ENCODE measurements at places on chromosomes 2 and 18.

- DNase-seq: no peak
Measured at GRCh38 chr2:38142627-38143026, 66.7 kb upstream of the CYP1B1 start.

DNA sequence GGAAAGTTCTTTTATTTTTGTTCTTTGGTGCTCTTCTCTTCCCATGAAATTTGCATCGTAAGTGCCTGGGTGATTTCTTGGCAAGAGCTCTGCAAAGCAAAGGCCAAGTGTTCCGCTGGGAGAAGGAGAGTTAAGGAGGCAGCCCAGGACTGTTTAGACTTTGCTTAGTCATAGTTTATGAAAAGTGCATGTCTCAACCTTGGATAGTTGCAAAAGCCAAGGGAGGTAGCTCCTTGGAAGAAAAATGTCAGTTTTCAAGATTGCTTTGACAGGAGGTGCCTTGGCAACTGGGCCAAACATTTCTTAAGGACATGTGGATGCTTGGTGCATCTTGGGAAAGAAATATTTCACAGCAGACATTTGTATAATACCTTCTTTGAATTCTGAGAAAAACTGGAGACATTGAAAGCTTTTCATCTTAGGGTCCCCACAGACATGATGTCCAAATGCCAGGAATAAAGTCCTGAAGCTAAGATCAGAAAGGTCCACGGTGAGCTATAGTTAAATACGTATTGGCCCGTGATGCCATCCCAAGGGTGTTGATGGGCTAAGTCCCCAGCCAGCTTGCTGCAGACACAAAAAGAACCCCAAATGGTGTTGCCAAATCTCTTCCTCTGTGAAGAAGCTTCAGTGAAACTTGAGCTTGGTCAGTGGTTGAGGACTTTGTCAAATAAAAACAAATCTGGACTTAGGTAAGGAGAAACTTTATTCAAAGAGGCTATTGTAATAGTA is 96.3 kb upstream of the THUMPD2 start:
- no peak for DNase-seq

GRCh38 chr2:187171318-187171717 is 276.7 kb downstream of the CALCRL start:
- no peak for DNase-seq

GRCh38 chr2:120541553-120541932 is 194.1 kb upstream of the GLI2 start:
- no peak for DNase-seq

DNA sequence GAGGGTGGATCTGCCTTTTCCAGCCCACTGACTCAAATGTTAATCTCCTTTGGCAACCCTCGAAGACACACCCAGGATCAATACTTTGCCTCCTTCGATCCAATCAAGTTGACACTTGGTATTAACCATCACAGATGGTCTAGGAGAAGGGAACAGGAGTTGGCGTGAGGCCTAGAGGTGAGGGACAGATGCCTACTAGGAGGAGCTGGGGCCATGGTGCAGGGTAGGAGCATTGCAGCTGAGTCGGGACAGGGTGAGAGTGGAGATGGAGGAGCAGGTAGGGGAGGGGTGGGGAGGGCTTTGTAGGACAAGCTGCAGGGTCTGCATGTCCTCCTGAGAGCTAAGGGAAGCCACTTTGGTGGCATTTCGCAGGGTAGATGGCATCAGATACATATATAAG is 140.0 kb downstream of the VAPA start:
- no peak for DNase-seq

DNA sequence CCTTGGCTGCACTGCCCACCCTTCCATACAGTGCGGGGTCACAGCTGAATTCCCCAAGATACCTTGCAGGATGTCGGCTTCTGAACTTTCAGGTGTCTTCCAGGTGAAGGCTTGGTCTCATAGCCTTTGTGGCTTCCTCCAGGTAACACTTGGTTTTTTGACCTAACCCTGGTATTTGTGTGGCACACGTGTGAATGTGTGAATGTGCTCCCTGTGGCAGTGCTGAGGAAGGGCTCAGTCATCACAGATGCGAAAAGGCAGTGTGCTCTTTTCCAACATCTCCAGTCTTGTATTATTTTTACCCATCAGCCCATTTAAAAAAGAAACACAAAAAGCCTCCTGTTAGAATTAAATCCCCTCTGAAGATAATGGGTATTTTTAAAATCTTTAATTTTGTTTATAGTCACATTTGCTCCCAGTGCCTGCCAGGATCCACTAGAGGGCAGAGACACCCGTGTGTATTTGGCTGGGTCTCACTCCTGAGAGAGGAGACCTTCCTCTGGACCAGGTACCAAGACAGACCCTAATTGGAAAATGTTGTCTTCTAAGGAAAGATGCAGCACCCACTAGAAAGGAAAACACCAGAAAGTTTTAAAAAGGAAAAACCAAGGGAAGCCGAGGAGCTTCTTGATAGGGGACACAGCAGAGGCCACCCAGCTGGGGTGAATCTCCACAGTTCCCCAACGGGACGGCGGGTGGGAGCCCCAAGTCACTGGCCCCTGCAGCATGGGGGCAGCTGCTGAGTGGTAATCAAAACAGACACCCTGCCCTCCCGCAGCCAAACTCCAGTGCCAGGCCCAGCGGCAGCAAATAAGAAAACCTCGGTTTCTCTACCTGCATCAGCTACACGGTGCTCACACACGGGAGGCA is 27.7 kb downstream of the FAM110C start:
- peak; percentile 39 for DNase-seq

- DNase-seq: no peak
Measured at GRCh38 chr2:14778015-14778414, 145.5 kb downstream of the LRATD1 start.

DNA sequence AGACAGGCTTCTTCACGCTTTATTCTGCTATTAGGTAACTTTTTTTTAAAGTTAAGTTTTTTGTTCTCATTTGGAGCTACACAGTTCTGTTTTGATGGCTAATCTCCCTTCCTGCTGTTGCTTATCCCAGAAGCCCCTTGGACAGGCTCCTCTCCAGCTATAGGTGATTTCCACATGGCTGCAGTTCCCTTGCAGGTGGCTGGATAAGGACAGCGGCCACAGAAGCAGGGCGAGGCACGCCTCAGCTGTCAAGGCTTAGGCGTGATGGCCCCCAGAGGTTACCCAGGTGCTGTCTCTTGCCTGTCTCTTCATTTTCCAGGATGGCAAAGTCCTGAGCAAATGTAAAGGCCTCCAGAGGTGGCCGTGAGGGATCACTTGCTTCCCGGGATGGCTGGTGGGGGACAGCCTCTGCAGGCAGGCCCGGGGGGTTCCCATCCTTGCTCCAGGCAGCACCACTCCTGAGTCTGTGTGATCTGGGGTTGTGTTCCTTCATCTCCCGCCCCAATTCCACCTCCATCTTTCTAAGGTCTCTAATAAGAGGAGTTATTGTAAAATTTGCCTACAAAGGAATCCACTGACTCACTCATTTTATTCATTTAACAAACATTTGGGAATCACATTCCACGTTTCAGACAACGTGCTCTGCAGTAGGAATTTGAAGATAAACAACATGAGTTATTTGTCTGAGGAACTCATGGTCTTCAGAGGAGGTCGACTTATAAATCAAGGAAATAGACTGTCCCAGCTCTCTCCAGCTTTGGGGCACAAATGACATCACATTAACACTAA is 53.4 kb downstream of the NAPG start:
- DNase-seq: no peak

GRCh38 chr2:7904319-7904718 is 777.5 kb upstream of the ID2 start:
- DNase-seq: no peak

- DNase-seq: no peak
Measured at GRCh38 chr2:147689220-147689909, 155.5 kb upstream of the ACVR2A start.

- DNase-seq: no peak
Measured at GRCh38 chr2:67544286-67544685, 147.2 kb downstream of the ETAA1 start.

DNA sequence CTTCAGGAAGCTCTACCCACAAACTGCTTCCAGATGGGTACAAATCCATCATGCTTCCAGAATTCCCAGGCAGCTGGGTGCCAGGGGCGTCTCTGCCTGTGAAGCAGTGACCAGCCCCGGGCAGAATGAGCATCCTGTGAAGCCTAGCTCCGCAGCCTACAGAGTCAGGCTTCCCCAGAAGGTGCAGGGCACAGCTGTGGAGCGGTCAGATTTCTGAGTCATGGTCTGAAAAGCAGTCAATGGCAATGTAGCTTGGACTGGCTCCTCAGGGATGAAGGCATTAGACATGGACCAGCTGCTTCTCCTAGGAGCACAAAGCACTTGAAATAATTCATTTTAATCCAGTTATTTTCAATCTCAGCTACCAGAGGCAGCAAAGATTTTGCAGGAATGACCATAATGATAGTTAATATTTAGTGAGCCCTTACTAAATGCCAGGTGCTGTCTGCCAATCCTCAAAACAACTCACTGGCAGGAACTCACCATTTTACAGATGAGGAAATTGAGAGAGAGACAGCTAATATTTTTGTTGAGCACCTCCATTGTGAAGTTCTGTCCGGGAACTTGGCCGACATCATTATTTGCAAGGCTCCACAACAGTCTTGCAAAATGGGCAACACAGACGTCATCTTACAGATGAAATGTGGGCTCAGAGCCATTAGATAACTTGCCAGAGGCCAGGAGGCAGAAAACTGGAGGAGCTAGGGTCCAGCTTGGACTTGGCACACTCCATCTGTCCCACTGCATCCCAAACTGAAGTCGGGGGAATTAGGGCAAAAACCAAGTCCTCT is 31.7 kb downstream of the ACMSD start:
- DNase-seq: no peak

GRCh38 chr2:79832511-79833234 is 319.8 kb downstream of the CTNNA2 start:
- no peak for DNase-seq

DNA sequence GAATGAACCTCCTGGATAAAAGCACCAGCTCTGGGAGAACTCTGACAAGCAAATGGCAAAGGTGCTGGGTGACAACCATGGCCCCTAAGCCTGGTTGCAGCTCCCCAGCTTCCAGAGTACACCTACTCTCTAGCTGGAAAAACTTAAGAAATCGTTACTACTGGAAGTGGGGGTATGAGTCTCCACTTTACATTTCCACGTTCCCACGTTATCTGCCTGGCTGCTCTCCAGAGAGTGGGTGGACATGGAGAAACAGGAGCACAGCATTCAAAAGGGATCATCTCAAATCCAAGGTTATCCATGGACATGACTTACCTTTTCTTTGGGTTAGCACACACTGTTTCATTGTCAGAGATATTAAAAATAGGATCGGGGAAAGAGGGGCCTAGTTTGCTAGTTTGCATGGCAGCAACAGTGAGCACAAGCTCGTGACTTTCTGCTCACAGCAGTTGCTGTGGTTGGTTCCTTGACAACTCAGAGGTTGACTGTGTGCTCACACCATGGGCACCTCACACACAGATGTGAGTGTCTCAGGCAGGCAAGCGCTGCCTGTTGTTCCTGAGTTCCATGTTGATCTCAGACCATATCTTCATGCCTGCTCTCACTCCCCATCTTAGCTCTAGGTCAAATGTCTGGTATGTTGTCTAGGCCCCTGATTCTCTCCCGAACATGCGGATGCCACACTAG is 32.5 kb downstream of the PTPN18 start:
- DNase-seq: no peak

DNA sequence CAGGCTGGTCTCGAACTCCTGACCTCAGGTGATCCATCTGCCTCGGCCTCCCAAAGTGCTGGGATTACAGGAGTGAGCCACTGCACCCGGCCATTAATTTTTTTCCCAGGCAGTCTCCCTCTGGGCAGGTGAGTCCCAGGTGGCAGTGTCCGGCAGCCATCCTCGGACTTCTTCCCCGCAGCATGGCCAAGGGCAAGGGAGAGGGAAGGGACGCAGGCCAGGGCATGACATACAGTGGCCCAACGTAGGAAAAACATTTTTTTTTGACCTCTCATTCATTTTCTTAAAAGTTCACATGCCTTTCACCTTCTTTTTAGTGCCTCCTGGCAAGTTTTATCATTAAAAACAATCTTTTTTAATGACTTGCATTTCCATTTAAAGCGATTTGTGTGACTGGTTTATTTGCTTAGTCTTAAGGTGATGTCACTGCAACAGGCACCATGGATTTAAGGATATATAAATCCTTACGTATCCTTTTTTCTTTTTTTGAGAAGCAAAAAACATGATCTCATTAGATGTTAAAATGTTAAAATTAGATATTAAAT is 23.0 kb upstream of the ATOH8 start:
- DNase-seq: no peak

GRCh38 chr18:44079606-44080005 is 601.1 kb upstream of the SETBP1 start:
- peak; percentile 16 for DNase-seq

GRCh38 chr2:33230195-33230594 is 246.3 kb upstream of the RASGRP3 start:
- DNase-seq: no peak

GRCh38 chr2:30216157-30216556 is 15.2 kb upstream of the LBH start:
- no peak for DNase-seq

DNA sequence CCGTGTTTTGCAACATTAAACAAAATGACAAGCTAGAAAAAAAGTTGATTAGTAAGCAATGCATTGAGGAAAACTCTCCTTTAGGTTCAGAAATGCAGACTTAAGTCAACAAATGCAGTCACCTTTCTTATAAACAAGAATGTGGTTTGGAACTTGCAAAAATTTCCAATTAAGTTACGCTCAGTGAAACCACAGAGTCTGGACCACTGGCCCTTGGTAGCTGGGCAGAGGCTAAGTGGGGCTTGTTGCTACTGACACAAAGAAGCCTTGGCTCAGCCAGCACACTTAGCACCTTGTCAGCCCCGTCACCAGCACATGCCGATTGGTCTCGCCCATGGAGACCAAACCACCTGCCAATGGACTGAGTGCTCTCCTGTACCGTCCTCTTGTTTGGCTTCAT is 53.0 kb downstream of the SMIM21 start:
- no peak for DNase-seq

DNA sequence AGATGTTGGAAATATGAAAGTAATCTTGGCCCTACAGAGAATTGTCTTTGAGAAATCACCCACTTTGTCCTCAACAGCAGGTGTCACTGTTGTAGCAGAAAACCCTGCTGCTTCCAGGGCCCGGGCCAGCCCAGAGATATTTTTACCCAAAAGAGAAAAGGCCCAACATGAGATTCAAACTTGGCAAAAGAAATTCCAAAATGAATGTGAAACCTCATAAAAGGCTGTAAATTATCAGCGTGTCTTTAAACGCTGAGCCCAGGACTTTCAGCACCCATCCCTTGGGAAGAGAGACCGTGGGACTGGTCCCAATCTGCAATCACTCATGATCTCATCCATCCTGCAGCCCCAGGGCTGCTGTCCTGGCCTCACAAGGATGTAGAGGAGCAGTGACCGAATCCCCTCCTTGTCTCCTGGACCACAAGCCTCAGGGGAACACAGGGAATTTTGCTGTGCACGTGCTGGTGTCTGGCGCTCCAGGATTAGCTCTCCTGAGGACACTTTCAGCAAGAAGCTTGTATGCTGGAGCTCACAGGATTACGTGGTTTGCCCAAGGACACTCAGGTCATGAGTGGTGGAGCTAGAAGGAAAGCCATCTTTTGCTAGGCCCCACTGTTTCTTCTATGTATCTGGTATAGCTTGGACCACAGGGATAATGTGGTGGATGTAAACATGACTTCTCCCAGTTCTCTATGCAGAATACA is 202.1 kb downstream of the RNF144A start:
- peak; percentile 18 for DNase-seq

GRCh38 chr18:80253871-80254492 is 6.7 kb upstream of the PARD6G start:
- no peak for DNase-seq

- no peak for DNase-seq
Measured at GRCh38 chr18:65380986-65381385, 369.8 kb upstream of the CDH7 start.

All from ACHN (cell line).